ENCODE measurements at places on chromosomes 5 and 9.

- no peak for DNase-seq
Measured at GRCh38 chr5:143108498-143109128, 294.9 kb downstream of the NR3C1 start.

DNA sequence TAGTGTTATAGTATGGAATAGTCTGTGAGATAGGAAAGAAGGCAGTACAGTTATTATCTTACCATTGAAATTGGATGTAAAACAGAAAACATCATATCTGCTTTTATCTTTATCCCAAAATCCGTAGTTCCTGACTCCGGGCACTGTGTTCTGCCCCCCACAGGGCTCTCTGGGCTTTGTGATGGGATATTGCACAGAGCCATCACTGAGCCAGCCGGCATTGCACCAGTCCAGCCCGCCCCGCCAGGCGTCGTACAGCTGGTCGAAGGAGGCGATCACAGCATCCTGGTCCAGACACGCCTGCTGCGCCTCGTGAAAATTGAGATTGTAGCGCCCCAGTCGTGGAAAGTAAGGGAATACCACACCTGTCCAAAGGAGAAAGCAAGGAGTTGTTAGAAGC is 76.4 kb downstream of the HAPLN1 start:
- DNase-seq = no peak

DNA sequence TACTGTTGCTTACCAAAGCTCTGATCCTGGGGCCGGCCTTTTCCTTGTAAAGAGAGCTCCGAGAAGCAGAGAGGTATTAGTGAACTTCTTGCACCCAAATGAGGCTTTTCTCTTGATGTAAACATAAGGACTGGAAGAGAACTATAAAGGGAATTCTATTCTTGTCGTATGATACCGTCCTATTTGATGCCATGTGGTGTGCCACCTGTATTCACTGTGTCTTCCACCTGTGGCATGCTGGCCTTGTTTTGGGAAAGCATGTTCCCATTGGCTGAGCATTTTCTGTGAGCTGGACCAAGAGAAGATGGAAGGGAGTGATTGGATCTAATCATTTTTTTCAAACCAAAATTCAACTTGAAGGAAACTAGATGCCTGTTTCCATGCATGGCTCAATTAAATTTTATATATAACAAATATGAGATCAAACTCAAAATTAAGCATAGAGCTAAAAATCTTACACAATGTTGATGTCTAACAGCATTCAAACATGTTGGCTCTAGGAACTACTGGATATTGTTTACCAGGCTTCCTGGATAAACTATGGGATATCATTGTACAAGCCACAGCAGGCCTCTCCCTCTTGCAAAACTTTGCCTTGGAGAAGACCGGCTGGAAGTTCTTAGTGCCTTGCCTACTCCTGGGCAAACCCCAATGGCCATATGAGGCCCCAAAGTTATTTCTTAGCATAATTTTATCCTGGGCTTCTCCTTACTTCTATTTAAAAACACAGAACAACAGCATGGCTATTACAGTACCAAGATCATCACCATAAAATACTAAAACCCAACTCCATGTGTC is 115.3 kb downstream of the TSSK1B start:
- DNase-seq = no peak

GRCh38 chr5:43121913-43122484 is 1.3 kb downstream of the ZNF131 start:
- DNase-seq = no peak

DNA sequence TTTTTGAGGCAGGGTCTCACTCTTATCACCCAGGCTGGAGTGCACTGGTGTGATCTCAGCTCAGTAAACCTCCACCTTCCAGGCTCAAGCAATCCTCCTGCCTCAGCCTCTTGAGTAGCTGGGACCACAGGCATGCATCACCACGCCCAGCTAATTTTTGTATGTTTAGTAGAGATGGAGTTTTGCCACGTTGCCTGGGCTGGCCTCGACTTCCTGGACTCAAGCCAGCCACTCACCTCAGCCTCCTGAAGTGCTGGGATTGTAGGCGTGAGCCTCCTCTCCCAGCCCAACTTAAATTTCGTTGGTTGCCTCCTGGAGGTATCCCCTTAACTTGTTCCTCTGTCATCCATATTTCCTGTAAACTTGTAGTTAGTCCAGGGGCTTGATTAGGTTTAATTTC is 47.2 kb downstream of the RAB24 start:
- DNase-seq = no peak

- DNase-seq = no peak
Measured at GRCh38 chr9:69202556-69202955, 28.5 kb downstream of the TJP2 start.

DNA sequence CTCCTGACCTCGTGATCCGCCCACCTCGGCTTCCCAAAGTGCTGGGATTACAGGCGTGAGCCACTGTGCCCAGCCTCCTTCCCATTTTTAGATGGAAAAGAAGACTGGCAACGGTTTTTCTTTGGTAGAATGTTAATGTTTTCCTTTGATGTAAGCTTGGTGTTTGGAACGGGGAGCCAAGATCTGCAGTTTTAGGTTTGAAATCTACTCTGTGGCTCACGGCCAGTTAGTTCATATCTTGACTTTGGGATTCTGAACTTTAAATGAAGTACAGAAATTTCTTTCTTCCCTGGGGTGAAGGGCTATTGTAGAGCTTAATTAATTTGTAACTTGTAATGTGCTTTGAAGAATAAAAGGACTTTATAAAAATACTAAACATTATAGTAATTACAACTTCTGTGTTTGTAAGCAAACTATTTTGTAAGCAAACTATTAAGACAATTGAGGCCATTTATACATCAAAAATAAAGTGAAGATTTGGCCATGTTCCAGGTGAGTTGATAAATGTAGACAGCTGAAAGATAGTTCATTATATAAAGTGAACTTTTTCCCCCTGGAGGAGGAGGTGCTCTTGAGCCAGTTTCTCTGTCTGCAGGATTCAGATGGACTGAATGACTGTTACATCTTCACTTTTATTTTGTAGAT is 117.1 kb upstream of the TUT7 start:
- no peak for DNase-seq

GRCh38 chr9:113868501-113868900 is 7.6 kb upstream of the ZNF618 start:
- DNase-seq = no peak

GRCh38 chr5:142189813-142190212 is 81.2 kb downstream of the NDFIP1 start:
- DNase-seq = no peak

GRCh38 chr9:36074870-36075532 is 38.3 kb downstream of the RECK start:
- peak; percentile 65 for DNase-seq

DNA sequence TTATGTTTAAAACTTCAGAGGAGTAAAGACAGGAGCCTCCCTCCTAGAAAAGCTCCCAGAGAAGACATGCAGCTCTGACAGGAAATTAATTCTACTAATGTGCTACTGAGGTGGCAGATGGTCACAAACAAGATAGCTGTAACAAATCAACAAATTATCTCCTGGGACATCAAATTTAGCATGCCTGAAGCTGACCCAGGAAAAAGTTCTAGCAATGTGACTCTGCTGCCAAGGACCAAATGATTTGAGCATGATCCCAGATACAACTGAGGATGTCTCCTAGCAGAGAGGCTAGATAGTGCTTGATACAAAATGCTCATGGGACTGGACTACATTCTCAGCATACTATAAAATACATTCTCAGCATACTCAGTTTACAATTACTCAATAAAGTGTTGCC is 413.5 kb upstream of the SMC2 start:
- no peak for DNase-seq

- no peak for DNase-seq
Measured at GRCh38 chr9:35481347-35481975, 8.4 kb upstream of the RUSC2 start.

DNA sequence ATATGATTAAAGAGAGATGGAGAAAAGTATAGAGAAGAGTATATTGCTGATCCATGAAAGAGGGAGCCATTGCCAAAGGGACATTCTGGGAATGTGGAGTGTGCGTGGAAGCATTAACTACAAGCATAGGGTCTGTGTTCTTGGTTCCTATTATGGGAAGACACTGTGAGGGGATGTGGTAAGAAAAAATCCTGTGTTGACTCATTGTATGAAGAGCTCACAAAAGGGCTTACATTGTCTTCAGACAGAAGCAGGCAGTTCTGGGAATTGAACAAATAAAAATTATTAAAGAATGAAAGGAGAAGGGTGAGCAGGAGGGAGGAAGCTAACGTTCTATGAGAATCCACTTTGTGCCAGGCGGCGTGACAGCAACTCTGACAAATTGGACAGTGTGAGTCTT is 250.4 kb upstream of the CHD1 start:
- no peak for DNase-seq

DNA sequence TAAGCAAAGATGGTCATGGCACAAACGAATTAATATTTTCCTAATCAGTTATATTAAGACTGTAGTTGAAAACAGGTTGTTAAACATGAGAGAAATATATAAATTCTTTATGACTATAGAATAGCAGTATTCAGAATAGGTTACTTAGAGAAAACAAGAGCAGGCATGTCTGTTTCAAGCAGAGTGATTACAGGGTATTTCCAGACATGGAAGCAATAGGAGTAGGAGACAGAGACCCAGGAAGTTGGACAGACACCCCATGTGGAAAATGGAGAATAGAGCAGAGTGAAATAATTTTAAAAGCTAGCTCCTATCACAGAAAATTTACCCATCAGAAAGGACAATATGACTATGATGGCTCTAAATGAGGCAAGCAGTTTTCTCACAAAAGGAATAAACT is 111.5 kb downstream of the IZUMO3 start:
- no peak for DNase-seq

DNA sequence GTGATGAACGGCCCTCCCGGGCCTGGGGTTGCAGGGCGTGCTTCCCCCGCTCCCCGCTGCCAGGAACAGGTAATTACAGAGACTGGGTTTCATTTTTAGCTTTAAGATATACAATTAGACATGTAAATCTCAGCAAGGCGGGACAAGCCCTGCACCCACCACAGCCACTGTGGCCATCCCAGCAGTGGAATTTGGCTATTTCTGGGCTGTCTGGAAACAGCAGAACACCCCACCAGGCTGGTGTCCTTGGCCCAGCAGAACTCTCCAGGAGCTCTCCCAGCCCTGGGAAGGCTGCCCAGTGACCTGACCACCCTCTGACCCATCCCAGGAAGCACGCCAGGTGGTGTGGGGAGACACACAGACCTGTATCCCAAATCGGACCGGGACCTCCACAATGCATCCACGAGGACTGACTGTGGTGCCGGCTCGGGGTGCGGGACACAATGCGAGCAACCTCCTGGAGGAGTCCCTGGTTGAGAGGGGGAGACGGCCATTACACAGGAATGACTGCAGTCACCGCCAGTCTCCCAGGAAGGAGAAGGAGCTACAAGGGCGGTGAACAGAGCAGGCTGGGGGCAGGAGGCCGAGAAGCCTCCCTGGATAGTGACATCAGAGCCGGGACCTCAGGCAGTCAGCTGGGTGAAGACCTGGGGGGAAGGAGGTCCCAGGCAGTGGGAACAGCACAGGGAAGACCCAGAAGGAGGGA is 17.3 kb downstream of the EEIG1 start:
- DNase-seq = no peak

GRCh38 chr5:176986280-176986679 is 20.3 kb downstream of the UIMC1 start:
- no peak for DNase-seq

DNA sequence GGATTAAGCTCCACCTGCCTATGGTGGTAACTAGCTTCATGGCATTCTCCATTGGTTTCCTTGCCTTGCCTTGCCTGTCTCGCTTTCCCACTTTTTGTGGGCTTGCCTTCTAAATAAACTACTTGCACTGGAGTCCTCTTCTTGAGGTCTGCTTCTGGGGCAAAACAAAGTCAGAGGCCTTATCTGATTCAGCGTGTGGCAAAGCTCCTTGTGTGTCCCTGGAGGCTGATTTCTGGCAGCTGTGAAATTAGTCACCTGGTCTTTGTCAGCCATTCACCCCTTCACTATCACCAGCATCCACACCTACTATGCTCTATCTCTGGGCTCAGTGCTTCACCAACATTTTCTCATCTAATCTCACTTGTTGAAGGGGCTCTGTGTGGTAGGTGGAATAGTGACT is 176.2 kb downstream of the SEC61B start:
- DNase-seq = no peak

DNA sequence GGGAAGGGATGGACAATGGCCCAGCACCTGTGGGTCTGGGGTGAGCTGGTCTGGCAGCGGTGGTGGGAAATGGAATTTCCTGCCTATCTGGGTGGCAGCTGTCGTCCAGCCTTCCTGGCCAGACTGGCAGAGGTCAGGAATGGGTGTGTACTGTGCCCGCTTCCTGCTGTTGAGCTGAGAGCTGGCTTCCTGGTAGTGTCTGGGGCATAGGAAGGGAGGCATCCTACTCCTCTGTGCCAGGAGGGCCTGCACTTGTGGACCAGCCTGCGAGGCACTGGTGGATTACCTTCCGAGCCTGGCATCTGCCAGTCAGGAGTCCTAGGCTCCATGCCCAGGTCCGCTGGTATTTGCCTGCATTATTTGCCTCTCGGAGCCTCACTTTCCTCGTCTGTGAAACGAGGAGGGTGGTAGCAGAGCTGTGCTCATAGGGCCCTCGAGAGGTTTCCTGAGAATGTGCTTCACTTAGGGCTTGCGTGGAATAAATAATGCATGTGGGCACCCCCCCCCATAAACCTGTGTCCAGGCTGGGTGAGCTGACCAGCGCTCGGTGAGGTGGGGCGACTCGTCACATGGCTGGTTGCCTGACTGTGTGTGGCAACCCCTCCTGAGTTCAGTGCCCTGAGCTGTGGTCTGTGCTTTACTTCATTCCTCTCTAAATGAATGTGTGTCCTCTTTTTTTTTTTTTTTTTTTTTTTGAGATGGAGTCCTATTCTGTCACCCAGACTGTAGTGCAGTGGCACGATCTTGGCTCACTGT is 47.7 kb downstream of the HMCN2 start:
- no peak for DNase-seq

GRCh38 chr5:138408023-138408422 is 30.8 kb upstream of the REEP2 start:
- no peak for DNase-seq

- DNase-seq = no peak
Measured at GRCh38 chr5:55923177-55923771, 71.5 kb downstream of the IL6ST start.

Measured in muscle of arm (tissue), 14 donors.